ENCODE measurements at places on chromosomes 11 and 22.

- DNase-seq: no peak
Measured at GRCh38 chr22:22680396-22680795, 36.0 kb downstream of the GGTLC2 start.

DNA sequence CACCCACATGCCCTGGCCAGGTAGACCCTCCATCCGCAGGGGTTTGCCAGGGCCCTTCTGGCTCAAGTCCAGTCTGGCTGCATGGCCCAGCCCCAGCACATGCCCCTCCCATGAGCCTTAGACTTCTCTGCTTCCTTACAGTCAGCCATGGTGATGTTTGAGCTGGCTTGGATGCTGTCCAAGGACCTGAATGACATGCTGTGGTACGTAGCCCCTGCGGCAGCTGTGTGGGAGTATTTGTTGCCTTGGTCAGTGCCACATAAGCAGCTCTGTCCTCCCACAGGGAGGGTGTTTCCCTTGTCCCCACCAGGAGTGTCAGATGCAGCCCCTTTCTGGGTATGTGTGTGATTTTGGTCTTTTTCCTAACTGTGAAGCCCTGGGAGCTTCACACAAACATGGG is 17.5 kb downstream of the CDC45 start:
- no peak for DNase-seq

- no peak for DNase-seq
Measured at GRCh38 chr11:124556828-124557227, 13.0 kb upstream of the OR8A1 start.

DNA sequence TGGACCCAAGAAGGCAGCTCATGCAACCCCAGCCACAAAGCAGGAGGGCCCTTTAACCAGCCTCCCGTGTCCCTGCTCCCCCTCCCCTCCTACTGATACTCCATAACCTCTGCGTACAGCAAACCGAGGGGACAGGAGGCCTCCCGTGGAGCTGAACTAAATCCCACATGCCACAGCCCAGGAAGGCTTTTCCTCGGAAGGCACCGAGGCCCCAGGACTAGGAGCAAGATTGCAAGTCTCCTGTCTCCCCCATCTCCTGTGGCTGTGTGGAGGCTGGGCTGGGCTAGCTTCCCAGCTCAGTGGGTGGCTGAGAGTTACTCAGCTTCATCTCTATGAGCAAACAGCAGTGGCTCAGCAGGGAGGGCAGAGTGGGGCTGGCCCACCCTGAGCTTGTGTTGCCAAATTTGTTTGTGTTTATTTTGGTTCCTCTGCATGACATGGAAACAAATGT is 62.7 kb upstream of the NECTIN1 start:
- no peak for DNase-seq

GRCh38 chr11:65555693-65556231 is 2.4 kb downstream of the LTBP3 start:
- no peak for DNase-seq

DNA sequence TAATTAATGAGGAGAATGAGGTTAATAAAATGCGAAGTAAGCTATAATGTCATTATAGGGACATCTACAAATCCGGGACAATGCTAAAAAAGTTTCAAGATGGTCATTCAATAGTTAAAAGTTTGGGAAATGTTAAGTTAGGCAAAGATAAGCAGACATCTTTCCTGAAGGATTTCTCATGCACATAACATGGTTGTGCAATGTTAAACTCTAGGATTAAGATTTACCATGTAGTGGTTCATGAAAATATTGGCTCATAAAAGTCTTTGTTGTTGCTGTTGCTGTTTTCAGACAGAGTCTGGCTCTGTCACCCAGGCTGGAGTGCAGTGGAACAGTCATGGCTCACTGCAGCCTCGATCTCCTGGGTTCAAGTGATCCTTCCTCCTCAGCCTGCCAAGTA is 751.5 kb upstream of the CCDC179 start:
- DNase-seq: no peak

DNA sequence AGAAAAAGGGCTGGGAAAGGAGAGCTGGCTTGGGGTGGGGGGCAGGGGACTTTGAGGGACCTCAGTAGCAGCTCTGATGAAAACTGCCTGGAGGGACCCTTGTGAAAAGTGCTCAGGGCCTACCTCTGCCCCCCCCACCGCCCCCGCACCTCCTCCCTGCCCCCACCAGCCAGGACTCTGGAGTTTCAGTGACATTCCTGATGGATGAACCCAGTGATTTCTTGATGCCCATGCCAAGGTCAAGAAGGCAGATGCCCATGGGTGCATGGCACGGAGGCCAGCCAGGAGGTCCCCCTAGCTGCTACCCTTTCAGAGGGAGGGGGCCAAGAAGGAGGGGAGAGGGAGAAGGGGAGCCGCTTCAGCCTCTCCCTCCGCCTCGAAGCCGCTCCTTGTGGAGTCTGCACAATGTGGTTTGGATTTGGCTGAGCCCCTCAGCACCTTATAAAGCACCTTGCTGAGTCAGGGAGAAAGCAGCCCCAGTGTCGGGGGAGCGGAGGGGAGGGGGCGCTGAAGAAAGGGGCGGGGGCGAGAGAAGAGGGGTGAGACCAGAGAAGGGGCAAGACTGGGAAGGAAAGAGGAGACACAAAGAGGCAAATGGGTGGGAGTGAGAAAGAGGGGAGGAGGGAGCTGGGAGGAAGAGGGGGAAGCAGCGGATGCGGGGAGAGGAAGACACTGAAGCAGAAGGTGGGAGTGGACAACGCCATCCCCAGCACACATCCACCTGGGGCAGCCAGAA is 2.1 kb upstream of the CLCF1 start:
- DNase-seq: no peak

GRCh38 chr11:76558473-76558872 is 112.1 kb downstream of the LRRC32 start:
- no peak for DNase-seq

DNA sequence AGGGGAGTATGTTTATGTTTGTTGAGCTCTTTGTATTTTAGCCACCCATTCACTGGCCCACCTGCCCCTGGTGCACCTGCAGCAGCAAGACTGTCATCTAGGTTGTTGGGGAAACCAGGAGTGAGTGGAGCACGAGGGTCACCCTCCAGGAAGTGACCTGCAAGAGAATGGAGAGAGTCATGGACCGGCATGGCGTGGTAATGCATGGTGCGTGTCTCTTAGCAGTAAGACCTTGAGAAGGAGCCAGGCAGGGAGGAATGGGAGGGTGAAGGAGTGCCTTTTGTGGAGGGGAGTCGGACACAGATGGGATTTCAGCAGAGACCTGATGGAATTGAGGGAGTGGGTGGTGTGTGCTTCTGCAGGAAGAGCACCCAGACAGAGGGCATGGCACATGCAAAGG is 37.9 kb downstream of the KCNQ1 start:
- DNase-seq: no peak

All from activated T-cell treated with anti-CD3 and anti-CD28 coated beads for 48 hours (primary cell).